ENCODE measurements at places on chromosomes 6 and 20.

DNA sequence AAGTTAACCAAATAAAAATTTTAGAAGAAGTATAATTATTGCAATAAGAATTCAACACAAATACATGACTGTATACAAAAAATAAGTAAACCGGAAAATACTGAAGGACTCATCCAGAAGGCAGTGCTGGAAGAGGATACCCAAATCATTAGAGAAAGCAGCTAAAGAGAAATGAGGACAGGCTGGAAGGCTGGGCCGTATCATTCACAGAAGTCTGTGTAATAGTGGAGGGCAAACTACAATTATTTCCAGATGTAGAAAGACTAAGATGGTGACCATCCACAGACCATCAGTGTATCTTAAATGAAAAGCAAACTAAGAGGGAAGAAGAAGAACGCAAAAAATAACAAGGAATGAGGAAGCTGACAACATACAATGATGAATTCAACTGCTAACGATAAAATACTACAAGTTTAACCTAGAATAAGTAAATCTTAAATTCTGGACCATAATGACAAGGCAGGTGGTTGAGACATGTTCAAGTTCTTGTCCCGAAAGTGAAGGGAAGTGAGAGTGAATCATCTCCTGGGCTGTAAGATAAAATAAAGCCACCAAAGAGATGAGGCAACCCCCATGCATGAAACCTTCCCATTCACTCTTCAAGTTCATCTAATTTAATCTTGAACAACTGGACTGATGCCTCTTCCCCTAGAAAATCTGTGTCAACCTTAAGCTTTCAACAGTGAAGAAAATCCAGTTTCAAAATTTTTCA is 71.5 kb downstream of the SLC23A2 start:
- no peak for DNase-seq

- no peak for DNase-seq
These were observed 61.8 kb downstream of the ANKS1A start for GRCh38 chr6:34950849-34951248.

DNA sequence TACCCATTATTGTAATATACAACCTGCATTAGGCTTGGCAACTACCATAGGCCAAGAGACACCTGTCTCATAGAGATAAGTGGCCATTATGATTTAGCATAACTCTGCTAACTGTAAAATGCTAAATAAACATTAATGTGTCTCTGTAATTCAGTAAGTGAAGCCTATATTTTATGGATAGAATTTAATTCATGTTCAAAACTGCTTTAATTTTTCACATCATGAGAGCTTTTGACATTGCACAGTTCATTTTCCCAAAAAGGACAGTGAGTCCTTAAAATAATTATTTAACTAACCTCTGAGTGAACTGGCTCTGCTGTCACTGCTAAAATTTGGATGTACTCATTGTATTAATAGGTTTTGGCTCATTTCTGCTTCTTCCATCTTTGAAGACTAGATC is 41.4 kb upstream of the TMX4 start:
- DNase-seq = no peak

- DNase-seq = no peak
These were observed 2.8 kb upstream of the CHMP4B start for GRCh38 chr20:33808388-33808787.

DNA sequence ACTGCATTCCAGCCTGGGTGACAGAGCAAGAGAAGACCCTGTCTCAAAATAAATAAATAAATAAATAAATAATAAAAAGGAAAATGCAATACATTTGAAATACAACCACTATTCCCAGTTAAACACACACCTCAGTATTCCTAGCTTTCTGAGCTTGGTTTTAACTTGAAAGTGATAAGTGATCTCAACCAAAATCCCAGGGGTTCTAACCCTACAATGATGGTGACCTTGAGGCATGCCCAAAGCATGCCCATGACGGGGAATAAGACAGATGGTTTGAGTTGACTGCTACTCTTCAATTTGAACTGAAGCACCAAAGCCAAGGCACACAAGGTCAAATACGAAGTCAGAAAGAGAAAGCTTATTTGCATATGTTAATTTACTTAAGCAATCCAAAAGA is 96.9 kb downstream of the ZFP64 start:
- DNase-seq = no peak

DNA sequence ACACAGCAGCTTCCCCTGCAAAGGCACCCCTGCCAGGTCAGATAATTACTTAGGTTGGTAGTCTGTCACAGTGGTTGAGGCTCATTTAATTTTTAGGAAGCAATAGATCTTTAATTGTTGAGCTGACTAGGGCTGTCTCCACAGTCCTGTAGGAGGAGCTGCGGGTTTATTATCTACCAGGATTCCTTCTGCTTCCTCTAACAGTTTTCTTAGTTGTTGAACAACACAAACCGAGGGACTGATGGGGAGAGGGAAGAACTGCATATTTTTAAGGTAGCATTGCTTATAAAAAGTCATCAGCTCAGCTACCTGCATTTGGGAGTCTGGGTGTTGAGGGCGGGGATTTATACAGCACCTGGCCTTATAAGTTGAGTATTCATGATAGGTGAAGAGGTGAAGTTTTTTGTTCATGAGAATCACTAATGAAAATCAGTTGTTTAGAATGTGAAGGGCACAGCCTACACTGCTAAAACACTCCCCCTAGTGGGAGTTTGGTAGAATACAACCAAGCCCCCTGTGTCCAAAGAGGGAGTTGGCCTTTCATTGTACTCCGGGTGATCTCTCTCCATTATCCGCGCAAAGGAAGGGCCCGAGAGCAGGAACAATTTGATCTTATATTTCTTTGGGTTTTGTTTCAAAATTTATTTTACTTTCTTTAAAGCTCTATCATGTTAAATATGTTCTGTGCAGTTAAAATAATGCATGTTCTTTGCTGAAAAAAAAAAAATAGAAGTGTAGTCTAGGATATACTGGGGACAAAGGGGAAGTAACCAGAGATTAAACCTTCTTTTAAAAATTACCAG is 69.6 kb downstream of the SSR1 start:
- DNase-seq = peak; percentile 49

GRCh38 chr6:155366325-155366724 is 52.0 kb upstream of the TFB1M start:
- no peak for DNase-seq

DNA sequence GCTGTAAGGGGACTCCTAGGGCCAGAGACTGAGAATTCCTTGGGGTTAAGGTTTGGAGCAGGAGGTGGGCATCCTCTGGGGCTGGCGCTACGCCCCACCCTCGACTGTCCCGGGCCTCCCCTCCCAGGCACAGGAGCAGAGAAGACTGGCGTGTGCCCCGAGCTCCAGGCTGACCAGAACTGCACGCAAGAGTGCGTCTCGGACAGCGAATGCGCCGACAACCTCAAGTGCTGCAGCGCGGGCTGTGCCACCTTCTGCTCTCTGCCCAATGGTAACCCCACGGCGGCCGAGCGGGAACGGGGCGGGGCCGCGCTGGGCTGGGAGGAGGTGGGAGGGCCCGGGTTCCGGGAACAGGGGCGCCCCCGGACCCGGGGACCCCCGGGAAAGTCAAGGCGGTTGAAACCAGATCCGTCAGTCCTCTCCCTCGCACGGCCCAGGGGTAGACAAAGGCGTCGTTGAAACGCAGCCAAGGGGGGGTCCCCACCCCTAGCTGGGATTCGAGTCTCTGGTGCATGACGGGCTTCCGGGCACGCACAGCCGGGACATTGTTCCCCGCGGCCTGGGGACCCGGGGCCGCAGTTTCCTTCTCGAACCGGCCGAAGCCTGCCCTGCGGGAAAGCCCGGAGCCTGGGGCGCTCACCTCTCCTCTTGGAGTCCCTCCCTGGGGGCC is 844 bp downstream of the WFDC2 start:
- DNase-seq = no peak

DNA sequence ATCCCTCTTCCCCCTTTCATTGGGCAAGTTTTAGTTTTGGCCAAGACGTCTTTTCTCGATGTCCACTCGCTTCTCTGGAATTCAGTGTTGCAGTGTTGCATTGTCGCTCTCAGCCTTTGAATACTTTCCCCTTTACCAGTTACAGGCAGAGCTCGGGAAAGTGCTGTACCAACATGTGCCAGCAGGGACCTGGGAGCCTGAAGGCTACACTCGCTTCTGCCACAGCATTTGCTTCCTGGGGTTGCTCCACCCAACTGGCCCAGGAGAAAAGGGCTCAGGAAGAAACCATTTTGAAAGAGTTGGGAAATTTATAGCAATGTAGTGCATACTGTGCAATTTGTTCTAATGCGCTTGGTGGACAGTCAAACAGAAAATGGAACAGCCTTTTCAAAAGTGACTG is 78.6 kb downstream of the LINC00237 start:
- DNase-seq = peak; percentile 54

DNA sequence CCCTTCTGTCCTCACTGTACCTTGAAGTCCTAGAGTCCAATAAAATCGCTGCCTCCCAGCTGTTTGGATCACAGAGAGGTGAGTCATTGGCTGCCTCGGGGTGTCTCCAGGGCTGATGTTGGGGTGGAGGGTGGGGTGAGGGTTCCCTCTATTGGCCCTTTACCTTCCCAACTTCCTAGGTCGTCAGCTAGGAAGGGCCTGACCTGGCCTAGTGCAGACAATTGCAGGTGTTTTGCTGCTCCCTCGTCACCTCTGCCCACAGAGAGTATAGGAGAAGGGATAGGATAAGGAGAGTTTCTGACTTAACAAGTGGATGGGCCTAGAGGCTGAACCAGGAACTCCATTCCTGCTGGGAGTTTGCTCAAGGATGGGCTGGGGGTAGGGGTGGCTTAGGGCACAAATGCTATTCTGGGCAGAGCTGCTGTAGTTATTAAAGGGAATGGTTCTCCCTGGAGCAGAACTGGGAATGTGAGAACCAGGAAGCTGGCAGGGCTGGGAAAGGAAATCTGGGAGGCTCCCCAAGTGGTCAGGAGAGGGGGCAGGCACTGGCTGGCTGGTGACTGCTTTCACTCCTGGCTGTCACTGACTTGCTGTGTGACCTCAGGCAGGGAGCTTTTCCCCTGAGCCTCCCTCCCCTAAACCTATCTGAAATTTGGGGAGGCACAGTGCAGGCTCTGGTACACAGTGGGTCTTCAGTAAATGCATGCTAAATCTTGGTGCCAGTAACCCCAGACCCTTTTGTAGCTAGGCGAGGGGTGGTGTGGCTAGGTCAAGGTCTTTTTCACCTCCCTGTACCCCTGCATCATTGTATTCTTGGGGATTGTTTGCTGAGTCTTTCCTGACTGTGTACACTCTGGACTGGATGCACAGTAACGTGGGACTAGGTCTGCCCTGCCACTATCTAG is 1.5 kb downstream of the TP53INP2 start:
- DNase-seq = peak; percentile 62

GRCh38 chr6:119453242-119454200 is 104.0 kb upstream of the MAN1A1 start:
- DNase-seq = no peak

GRCh38 chr20:7392542-7393206 is 547.6 kb downstream of the HAO1 start:
- no peak for DNase-seq
